ENCODE measurements at places on chromosomes 5 and 9.

- no peak for DNase-seq
These were observed 3.5 kb upstream of the PRDM12 start for GRCh38 chr9:130660683-130661450.

- no peak for DNase-seq
These were observed 347 bp upstream of the OLFML2A start for GRCh38 chr9:124776618-124776953.

GRCh38 chr5:72938206-72938605, 17.6 kb upstream of the FCHO2 start:
- DNase-seq, result no peak

DNA sequence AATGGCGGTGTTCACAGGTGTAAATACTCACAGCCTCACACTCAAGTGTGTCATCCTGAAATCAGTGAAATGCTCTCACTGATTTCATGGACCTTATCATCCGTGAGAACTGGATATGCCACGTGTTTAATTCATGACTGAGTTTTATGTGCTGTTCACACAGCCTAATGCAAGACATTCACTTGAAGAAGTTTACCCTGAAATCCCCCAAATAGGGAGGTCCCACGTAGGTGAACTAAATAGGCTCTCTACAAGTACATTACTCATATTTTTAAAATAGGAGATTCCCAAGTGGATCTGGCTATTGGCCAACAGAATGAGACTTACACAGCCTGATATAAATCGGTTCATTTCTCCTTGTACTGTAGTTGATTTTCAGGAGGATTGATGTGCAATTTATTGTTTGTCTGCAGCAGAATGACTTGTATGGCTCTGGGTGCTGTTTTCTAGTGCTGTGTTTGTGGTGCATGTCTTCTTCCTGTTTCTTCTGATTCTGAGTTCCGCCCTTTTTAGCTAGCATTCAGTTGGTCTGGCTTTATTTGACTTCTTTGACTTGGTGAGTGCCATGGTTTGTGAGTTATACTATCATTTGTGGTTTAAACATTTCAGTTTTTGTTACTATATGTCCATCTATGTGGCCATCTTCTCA, 25.1 kb downstream of the TRIO start:
- DNase-seq, result no peak

DNA sequence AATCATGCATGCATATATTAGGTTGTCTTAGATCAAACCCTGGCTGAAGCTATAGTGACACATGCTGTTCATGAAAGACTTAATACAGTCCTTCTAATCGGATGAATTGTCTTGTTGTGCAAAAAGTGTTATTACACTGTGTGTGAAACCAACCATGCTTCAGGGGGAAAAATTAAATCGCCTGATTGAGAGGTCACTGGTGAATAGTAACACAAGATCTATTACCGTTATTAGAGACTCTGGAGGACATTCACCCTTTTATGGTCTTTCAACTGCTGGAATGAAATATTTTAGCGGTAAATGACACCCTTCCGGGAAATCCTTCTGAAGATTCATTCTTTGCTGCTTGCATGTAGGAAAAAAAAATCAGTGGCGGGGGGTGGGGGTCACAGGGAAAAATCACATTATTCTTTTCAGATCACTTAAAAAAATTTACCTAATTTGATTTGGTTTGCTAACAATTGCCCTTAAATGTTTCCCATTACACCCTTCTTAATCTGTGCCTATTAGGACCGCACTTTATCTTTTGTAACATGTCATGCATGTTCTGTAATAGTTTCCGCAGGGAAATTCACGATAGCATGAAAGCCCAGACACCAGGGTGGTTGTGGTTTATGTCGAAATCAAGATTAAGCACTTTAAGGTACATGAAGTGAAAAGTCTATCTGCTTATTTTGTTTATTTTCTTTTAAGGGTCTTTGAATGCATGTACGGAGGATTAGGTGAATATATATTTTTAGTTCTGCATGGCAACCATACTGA, 120.6 kb downstream of the FOCAD start:
- DNase-seq, result no peak

DNA sequence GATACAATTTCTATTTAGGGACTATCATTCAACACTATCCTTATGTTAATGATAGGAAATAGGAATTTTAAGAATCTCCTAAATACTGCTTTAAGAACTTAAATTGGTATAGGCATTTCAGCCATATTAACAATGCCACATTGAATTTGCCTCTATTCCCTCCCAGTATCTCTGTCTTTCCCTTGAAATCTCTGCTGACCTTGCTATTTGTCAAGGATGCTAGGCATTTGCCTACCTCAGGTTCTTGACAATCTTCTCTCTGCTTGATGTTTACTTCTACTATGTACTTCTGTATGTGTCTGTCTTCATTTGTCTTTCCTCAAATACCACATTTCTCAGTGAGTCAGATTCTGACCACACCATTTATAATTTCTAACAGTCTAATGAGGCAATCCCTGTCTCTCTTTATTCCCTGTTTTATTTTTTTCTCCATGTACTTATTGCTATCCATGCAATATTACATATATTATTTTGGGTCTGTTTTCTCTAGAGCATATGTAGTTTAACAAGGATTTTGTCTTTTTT, 1461.4 kb upstream of the CDH9 start:
- no peak for DNase-seq

GRCh38 chr5:96340357-96340756, 92.7 kb downstream of the PCSK1 start:
- no peak for DNase-seq

- no peak for DNase-seq
These were observed 5.1 kb upstream of the WDR5 start for GRCh38 chr9:134130503-134131375.

- no peak for DNase-seq
These were observed 113.0 kb downstream of the BASP1 start for GRCh38 chr5:17330386-17330785.

DNA sequence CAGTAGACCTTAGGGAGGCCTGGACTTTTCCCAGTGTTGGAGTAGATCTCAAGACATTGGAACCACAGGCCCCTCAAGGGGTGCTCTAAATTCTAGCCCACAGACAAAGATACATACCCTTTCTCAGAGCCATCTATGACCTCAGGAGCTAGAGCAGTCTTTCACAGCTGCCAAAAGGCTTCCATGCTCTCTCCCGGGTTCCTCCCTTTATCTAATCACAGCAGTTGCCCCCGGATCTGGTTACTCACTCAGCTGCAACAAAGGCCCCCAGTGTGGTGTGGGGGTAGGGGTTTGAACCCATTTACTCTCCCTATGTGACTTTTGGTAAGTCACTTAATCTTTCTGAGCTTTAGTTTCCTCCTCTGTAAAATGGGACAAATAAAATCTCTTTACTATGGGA, 27.0 kb downstream of the POU4F3 start:
- DNase-seq, result no peak

- DNase-seq, result peak; percentile 32
These were observed 28.3 kb downstream of the PTPN3 start for GRCh38 chr9:109469646-109470358.

DNA sequence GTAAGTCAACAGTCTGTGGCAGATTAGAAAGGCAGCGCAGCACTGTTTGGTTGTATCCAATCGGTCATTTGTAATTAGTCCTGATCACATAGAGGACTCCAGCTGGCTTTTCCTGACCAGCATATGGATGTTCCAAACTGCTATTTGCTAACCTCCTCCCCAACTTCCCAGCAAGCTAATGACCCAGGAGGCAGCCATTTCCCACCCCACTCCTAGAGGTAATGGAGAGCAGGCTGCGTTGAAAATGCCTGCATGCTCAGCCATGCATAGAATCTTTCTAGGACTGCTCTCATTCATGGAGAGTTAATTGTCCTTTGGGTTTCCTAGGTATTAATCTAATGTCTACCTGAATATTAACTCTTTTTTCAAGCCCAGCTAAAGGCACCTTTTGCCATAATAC, 850.6 kb upstream of the WWC1 start:
- no peak for DNase-seq

- DNase-seq, result peak; percentile 51
These were observed 995 bp downstream of the IPPK start for GRCh38 chr9:92668746-92669526.

DNA sequence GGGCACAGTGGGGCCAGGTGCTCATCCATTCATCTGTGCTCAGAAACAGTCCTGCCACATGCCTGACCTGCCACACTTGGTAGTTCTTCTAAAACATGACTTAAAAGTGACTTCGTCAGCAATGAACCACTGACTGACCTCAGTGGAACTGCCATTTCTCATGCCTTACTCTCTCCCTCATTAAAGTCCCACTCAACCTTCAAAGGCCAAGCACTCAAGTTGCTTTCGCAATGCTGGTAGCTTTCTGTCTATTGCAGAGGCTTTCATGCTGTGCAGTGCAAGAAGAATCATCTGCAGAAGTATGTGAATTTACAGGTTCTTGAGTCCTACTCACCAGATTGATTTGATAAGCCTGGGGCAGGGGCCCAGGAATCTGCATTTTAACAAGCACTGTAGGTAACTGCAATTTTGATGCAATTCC, 23.9 kb downstream of the B4GALT1 start:
- no peak for DNase-seq

DNA sequence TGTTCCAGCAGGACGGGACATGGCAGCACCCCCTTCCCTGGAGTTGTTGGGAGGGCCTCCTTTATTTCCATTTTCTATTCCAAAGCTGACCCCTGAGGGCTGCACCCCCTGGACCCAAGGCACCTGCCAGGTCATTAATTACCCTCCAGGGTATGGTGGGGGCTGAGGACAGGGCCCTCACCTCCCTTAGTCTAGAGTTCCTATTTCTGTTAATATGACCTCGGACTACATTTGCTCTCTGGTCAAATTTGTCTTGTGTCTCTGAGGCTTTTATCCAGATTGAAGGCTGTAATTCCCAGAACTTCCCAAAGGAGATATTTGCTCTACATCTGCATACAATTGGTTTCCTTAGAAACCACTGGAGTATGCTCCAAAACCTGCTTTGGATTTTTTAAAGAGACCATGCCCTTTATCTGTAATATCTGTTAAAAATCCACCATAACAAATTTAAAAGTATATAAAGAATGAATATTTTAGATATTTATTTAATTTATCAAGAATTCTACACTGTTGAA, 16.8 kb downstream of the PHF2 start:
- DNase-seq, result no peak

DNA sequence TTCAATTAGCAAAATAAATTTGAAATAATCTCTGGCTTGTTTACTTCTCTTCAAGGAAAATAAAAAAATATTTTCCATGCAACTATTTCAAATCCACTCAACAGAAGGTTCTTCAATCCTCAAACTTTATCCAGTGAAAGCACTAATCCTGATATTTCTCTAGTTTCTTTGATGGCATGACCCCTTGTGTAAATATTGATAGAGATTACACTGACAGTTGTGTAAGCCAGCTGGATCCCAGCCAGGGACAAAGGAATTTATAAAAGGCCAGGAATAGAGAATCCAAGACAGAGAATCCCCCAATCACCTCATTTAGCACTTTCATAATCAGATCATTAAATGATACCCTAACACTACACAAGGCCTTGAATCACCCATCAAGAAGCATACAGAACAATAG, 135.2 kb downstream of the GNA14 start:
- DNase-seq, result no peak

- no peak for DNase-seq
These were observed 73.2 kb downstream of the APTX start for GRCh38 chr9:32928145-32928763.

Measured in activated CD4-positive, alpha-beta T cell treated with anti-CD3 and anti-CD28 coated beads, Interleukin-2, amount 50 U/mL, for 4 hours (primary cell).